NCI-H187 (cell line): ENCODE measurements at places on chromosomes 5 and 9.

DNA sequence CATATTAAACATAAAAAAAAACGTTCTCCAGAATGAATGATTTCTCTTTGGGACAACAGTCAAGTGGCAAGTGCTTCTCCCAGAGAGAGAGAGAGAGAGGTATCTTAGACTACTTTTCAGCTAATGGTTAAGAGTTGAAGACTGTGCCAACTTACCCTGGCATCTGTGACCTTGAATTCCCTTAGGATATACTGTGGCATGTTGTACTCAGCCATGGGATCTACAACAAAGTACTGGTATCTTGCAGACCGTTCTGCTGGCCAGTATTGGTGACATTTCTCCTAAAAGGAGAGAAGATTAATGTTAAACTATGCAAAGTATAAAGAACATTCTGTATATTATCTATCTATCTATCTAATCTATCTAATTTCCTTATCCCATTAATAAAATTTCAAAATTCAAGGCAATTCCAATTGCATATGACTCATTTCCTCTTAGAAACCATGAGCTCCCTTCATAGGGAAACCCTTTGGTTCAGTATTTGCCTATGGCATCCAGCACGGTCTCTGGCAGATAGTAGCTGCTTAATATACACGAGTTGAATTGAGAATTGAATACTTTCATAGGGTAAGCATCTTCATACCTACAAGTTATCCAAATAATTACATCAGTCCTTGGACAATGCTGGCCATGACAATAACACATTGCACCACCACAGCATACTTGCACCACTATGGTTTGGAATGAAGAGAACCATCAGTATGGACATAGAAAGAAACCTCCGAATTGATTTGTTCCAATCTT lies 539.4 kb upstream of the DMAC1 start:
- DNase-seq: no peak

DNA sequence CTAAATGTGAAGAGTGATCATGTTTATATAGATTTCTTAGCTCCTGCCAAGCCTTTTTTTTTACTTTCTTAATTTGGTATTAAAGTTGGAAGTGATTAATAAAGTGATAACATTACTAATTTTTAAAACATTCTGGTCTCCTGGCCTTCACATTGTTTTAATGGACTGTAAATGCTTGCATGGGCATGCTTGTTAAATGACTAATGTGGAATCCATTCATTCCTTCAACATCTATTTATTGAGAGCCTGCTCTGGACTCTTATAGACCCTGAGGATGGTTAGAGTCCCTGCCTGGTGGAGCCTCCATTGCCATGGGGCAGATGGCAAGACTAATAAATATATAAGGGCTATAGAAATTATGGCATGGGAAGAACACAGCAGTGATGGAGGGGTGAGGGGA lies 103.5 kb downstream of the NTRK2 start:
- no peak for DNase-seq

- no peak for DNase-seq
These were observed 71.6 kb upstream of the FSTL4 start for GRCh38 chr5:133683646-133684596.

DNA sequence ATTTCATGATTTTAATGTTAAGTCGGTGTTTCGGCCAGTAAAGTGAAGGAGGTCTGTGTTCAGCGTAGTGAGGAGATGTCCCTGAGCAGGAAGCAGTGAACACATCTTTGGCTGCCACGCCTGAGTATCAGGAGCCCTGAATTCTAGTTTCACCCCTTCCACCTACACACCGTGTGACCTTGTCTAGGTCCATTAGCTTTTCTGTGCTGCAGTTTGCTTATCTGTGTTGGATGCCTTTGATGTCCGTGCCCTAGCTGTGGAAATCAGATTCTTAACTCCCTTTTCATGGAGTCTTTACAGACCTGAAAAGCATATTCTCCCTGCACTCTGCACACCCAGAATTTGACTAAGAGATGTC lies 601 bp downstream of the FBXO38 start:
- no peak for DNase-seq

- DNase-seq: no peak
These were observed 75.1 kb upstream of the PCAT7 start for GRCh38 chr9:94479757-94480156.

DNA sequence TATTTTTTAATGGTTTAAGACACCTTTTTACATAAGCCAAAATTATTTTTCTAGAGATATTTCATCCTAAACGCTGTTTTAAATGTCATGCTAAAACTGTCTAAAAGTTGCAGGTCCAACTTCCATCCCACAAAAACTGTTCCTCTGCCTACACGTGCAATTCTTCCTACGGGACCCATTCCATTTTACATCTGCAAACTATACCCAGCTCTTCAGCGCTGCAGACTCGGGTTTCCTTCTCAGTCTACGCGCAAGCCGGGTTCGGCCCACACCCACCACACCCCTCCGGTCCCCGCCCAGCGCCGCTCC lies 8.7 kb downstream of the RANBP6 start:
- peak; percentile 78 for DNase-seq

- no peak for DNase-seq
These were observed 9.4 kb downstream of the PRELID2 start for GRCh38 chr5:145825751-145826180.

- no peak for DNase-seq
These were observed 71.4 kb upstream of the PHYKPL start for GRCh38 chr5:178304016-178304415.

GRCh38 chr5:138974227-138975063 lies 99.3 kb upstream of the LRRTM2 start:
- no peak for DNase-seq

DNA sequence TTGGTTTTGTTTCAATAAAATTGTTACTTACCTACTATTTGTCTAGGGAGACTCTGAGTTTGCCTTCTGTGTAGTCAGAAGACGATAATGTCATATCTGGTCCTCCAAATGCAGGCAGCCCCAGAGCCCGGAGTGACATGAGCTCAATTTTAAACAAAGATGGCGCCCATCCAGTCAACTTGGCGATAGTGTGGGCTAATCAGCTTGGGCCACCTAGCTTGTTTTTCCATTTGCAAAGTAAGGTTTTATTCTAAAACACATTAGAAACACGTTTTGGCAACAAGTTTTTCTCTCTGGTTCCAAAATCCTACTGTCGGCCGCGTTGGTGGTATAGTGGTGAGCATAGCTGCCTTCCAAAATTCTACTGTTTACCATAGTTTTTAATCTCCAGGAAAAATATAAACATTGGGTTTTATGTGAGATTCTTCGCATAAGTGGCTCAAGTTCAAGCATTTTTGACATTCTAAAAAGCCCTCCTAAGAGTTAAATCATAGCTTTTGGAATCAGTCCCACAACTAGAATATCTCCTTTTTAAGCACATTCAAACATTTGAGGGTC lies 13.2 kb downstream of the TSC1 start:
- DNase-seq: no peak

- no peak for DNase-seq
These were observed 55.0 kb upstream of the APC start for GRCh38 chr5:112682621-112683061.

DNA sequence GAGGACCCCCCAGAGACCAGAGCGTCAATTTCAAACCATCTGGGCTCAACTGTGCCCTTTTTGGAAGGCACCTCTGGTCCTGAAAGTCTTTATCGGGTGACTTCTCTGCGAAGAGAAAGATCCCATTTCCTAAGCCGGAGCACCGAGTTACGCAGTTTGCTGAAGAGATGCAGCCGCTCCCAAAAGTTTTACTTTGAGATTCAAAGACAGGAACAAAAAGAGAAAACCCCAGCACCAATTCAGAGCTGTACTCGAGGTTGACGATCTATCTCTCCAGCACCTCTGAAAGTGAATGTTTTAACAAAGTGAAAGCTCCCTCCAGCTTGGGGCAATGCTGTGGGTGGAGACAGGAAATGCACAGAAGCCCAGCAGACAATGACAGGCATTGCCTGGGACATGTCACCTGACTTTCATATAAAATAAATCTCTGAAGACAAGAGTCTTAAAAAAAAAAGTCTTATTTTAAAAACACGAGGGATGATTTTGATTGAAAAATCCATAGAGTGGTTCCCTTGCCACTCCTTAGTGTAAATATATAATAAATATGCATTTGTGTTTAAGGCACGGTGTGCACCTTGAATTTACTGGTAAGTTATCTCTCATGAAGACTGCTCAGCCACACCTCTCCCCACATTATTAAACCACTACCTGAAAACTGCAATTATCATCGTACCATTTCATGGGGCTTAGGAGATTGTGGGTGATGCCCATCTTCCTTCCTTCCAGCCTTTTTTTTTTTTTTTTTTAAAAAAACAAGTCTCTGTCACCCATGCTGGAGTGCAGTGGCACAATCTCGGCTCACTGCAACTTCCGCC lies 79.9 kb downstream of the FNBP1 start:
- DNase-seq: no peak

- DNase-seq: no peak
These were observed 110.1 kb downstream of the WNK2 start for GRCh38 chr9:93294011-93294410.

DNA sequence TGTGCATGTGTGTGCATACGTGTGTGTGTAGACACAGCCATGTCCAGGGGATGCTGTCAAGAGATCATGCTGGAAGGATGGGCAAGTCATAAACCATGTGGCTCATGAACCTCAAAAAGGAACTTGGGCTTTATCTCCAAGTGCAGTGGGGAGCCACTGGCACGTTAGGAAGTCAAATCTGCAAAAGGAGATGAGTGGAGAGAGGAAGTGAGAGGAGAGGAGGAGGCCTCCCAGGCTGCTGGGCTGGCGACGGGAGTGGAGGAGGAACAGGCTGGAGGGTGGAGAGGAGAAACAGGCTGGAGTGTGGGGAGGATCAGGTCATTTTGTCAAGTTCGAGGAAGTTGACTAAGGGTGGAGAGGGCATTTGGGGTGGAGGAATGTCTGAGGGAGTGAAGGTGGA lies 29.2 kb upstream of the TIFAB start:
- DNase-seq: no peak

DNA sequence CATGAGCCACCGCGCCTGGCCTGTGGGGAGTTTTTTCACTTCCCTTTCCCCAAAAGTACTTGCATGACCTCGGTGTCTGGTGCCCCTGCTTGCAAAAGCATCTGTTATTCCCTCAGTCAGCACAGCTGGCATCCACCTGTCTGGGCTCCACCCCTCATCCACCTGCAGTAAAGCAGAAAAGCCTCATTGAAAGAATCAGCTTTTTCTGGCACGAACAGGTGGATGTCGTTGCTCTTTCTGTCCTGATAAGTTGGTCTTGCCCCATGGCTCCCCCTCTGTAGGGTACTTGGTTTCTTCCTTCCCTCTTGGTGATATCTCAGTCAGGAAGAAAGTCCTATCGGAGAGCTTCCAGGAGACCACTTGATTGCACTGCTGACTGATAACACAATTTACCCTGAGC lies 37.4 kb downstream of the WWC1 start:
- peak; percentile 67 for DNase-seq

GRCh38 chr9:115369322-115369957 lies 251.5 kb upstream of the TNC start:
- DNase-seq: no peak

- no peak for DNase-seq
These were observed 16.7 kb downstream of the FGD3 start for GRCh38 chr9:92963831-92964606.

GRCh38 chr5:33476992-33477391 lies 36.2 kb downstream of the TARS1 start:
- DNase-seq: no peak

- DNase-seq: no peak
These were observed 491 bp upstream of the ZCCHC9 start for GRCh38 chr5:81300921-81301270.

- no peak for DNase-seq
These were observed 425.8 kb downstream of the MAN2A1 start for GRCh38 chr5:110115503-110115902.

DNA sequence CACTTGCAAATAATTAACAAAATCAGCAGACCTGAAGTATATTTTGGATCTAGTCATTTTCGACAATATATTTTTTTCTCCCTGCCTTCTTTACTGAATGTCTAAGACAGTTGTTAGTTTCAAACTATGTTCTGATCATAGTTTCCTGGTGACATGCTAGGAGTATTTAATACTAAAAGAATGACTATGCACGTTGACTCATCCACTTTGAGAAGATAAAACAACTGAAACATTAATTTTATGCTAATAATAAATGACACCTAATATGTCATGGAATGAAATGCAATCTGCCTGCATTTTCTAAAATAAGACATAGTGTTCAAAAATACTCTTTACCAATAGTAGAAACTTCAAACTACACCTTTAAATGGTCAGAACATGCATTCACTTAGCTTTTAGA lies 2123.7 kb upstream of the C9orf72 start:
- no peak for DNase-seq

- DNase-seq: no peak
These were observed 16.0 kb downstream of the TRMO start for GRCh38 chr9:97906236-97906831.

GRCh38 chr9:113477661-113478060 lies 14.1 kb downstream of the RGS3 start:
- no peak for DNase-seq

- no peak for DNase-seq
These were observed 135.2 kb upstream of the RAPGEF1 start for GRCh38 chr9:131874916-131875670.

GRCh38 chr5:177438468-177438867 lies 8.1 kb upstream of the PRR7 start:
- DNase-seq: no peak

- DNase-seq: no peak
These were observed 54.1 kb downstream of the AP3S1 start for GRCh38 chr5:115895821-115896220.

DNA sequence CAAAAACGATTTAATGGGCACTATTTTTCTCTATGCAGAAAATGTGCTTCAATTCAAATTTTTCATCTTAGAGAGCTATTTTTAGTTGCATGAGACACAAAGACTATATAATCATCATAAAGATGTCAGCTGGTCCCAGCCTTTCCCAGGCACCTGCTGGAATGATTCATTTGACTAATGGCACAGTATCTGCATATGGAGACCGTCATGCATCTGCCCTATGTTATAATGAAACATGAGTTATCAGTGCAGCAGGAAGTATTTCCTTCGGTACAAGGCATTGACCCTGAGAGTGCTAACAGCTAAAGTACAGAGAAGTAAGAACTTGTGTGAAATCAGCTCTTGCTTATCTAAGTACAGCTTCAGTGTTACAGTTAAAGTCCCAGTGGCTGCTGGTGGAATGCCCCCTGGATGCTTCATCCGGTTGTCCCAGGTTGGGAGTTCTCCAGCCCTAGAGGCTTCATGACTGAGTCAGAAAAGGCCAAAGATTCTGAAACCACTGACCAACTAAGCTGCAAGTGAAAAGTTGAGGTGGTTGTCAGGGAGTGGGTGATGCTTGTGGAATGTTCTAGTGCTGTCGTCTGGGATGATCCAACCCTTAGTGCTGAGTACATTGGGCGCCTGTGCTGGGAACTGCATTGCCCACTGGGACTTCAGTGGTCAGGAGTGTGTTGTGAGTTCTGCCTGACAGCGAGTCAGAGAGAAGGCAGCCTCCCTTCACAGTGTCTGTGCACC lies 57.2 kb downstream of the MTRR start:
- no peak for DNase-seq

DNA sequence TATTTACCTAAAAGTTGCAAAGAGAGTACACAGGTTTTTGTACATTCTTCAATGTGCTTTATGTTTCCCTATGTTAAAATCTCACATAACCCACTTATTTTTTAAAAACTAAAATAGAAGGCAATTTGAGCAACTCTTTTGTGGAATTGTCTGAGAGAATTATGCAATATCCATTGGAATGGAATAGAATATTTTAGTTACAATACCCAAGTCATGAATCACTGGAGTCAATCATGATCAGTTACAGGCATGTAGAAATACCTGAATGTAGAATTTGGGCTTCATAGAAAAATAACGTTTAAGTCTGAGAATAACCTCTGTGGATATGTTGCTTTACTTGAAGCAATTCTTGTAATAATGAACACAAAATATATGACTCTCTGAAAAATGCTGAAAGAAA lies 143.3 kb downstream of the FGF10 start:
- no peak for DNase-seq

GRCh38 chr5:81334304-81335061 lies 33.1 kb downstream of the ZCCHC9 start:
- DNase-seq: no peak
